ENCODE measurements at places on chromosomes 12 and 14. TPM values are rescaled to one million over a fixed set of nuclear protein-coding genes. Genes with fewer than 3 reads are reported as not detected.

- DNase-seq: no peak
Measured at GRCh38 chr12:131438881-131439280, 272.0 kb upstream of the SFSWAP start.

GRCh38 chr12:88142610-88142991, 494 bp downstream of the TMTC3 start:
- no peak for DNase-seq

DNA sequence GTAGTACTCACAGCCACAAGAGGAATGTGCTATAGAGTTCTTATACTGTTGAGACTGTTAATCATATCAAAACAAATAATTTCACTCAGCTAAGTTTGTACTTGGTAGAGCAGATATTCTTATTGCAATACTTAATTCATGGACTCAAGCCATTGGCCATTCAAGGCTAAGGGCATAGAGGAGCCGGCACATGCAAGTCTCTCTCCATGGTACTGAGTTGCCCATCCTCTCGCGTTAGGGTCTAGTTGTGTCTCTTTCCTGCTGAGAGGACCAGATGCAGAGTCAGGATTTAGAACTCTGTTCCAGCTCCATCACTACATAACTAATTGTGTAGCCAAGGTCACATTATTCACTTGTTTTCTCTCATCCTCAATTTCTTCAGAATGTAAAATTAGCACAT, 14.4 kb upstream of the TUNAR start:
- DNase-seq: no peak

GRCh38 chr14:68390741-68391140, 402.1 kb downstream of the ZFP36L1 start:
- DNase-seq: no peak

DNA sequence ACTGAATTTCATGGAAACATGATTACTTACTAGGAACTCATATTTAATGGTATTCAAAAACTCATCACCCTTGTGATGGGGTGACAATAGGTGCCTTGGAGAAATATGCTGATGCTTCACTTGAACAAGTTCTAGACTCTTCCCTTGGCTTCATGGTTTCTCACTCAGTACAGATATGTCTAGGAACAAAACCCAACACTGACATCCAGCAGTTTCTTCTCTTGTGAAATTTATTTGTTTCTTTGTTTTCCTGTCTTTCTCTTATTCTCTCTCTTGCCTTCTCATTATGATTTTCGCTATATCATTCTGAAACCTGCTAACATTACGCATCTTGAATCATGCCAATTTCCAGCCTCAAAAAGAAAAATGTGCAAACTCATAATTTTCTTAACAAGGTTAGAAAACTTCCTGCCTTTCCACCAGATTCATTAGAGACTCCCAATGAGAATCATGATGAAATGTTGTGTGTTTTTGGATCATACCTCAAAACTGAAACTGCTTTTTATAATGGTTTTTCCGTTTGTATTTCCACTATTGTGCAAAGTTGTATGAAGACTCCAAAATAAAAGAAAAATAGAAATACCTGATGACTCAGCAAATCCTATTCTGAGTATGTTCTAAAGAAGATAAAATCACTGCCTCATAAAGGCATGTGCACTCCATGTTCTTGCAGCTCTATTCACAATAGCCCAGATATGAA, 1021.5 kb downstream of the TMEM121 start:
- no peak for DNase-seq

DNA sequence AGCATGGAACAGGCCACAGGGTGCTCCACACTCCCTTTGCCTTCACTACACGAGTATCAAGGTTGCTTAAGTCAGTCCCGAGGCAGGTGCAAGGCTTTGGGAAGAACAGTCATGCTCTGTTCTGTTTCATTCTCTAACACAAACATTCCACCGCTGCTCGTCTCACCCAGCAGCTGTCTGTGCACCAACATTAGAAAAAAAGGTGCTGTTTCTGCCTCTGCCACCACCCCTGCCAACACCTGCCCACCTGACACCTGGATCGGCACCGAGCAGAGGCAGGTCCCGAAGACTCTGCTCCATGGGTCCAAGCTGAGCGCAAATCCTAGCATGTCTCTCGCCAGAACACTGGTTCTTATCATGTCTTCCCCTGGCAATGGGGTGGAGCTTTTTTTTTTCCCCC, 347.7 kb downstream of the TMEM132D start:
- DNase-seq: no peak

GRCh38 chr12:24072302-24072701, 122.8 kb upstream of the SOX5 start:
- DNase-seq: no peak

DNA sequence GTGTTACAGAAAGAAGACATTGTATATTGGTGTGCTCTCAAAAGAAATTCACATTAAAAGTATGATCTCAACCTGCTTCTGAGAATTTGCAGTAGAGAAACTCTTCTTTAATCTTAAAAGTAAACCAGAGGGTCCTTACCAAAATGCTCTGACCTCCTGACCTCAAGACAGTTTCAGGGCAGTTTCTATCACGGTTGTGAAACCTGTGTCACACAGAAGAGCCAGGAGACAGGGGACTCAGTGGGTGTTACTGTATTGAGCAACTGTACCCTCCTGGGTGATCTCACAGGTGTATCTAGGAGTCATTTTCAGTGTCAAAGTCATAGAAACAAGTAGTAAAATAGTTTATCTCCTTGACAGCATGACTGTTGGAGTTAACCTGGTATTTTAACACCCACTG, 178.0 kb downstream of the GRIP1 start:
- DNase-seq: no peak

DNA sequence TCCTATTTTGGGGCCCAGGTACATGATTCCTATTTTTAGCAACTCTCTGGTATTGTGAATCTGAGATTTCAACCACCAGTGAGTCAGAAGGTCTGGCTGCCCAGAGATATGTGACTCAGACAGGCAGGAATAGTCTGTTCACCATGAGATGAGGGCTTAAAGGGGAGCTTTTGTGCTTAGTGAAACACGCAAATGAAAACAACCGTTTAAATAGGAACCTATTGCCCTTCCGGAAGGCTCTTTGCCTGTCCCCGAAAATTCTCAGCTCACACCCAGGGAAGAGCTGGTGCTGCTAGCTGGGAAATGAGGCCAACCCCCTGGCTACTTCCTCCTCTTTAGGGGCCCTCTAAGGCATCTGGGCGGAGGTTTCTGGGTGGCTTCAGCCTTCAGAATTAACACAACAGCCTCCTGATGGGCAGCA, 283.6 kb downstream of the CACNA1C start:
- DNase-seq: peak; percentile 93

GRCh38 chr14:100641274-100641860, 54.1 kb upstream of the BEGAIN start:
- DNase-seq: no peak

GRCh38 chr14:100409003-100409360, 85.8 kb downstream of the SLC25A47 start:
- no peak for DNase-seq

DNA sequence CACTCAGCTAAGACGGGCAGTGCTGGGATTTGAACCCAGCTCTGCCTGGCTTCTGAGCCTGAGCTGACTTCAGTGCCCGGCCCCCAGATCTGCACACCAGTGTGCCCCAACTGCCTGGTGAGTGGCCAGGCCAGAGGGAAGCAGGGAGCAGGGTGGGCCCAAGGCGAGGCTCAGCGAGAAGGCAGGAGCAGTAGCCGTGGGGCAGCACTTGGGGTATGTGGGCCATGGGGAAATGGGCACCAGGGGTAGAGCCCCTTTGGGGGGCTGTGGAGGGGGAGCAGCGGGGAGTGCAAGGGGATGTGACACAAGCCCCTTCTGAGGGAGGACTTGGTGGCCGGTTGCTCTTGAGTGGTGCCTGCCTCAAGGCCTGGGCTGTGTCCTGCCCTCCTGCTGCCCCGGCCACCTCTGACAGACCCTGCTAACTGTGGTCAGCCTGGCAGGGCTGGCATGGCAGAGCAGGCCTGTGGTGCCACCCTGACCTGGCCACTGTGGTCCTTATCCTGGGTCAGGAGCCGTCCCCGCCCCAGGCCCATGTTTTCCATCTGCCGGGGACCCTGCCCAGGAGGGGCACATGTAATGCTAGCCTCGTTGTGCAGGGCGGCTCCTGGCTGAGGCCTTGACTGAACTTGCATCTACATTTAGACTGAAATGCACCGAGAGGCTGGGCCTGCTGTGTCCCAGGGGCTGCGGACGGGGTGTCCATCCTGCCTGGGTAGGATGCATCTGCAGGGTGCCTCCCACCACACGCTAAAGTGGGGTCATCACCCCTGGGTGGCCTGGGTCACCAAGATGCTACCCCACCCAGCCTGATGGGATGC, 90.5 kb downstream of the KIF26A start:
- no peak for DNase-seq

- no peak for DNase-seq
Measured at GRCh38 chr14:60973070-60973469, 7.8 kb downstream of the TRMT5 start.

- no peak for DNase-seq
Measured at GRCh38 chr14:46197856-46198255, 453.7 kb downstream of the RPL10L start.

GRCh38 chr12:3277306-3277943, 200.2 kb downstream of the TSPAN9 start:
- DNase-seq: no peak

DNA sequence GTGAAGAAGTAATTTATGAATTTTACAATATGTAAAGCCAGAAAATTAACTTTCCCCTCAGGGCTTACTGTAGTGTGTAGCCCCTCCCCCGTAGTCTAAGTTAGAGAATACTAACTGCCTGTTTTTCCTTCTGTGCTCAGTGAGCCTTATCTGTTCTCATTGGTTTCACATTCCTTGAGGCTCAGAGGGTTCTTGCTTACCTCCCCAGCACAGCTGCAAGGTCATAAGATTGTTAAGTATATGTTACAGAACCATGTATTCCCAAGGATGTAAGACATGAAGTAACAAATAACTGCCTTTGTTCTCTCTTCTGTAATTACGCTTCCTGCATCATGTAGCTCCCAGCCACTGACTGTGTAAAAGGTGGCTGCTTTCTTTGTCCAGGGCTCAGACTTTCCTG, 1351.1 kb downstream of the TMEM121 start:
- DNase-seq: no peak

- DNase-seq: no peak
Measured at GRCh38 chr12:8678661-8679111, 16.1 kb upstream of the MFAP5 start.

DNA sequence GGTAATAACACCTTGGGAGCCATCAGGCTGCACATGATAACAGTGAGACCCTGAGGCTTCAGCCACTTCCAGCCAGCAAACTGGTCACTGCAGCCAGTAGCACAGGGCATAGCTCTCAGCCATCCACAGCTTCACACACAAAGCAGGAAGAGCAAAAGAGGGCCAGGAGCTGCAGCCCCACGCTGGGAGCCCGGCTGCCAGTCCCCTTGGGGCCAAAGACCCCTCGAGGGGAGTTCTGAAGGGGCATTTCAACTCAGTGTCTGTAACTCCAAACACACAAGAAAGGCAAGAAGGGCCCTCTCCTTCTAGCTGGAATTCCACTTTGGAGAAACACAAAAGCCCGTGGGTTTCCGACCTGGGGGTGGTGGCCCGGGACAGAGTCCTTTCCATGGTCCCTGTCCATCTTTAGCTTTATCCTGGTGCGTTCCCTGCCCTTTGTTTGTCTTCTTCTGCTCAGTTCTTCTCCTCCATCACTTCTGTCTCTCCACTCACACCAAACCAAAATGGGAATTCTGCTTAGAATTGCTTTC, 151.8 kb upstream of the FKBP4 start:
- no peak for DNase-seq

GRCh38 chr12:6038160-6038559, 86.3 kb downstream of the VWF start:
- DNase-seq: peak; percentile 56

GRCh38 chr14:63705561-63706070, 22.2 kb downstream of the SGPP1 start:
- no peak for DNase-seq

DNA sequence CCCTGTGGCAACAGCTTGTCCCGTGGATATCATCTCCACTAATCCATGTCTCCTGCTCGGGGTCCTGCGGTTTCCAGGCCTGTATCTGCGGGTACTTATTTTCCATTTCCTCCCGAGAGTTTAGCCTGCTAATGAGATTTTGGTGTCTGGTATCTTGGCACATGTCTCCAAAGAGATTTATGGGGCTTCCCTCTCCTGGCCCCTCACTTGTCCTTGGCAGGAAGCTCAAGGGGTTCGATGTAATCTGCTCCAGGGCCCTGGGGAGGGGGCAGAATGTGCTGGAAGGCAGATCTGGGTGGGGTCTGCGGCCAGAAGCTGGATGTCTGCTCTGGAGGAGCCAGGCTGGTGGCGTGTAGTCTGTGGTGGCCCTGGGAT, 85.7 kb downstream of the KIF26A start:
- DNase-seq: no peak

GRCh38 chr12:92570056-92570753, 132.6 kb upstream of the PLEKHG7 start:
- peak; percentile 90 for DNase-seq

DNA sequence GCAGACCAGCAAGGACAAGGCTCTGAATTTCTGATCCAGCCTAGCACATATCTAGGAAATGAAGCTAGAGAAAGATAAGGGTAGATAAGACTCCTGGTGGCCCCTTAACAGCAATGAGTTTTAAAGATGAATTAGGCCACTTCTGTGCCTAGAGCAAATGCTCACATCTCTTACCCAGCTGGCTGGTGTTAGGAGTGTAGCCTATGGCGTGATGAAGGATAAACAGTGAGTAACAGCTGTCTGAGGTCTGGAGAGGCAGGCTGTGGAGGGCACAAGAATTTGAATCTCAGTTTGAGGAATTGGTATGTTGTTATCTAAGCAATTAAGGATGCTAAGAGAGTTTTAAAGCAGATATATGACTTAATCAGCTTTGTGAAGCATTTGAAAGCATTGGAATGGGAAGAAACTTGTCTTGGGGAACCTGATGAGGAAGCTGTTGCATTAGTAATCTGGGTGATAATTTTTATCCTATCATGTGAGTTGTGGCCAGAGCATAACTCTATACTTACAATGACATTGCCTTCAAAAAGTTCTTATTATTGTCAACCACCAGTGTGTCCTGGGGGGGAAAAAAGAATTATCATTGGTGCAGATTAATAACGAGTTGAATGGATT, 161.8 kb downstream of the SRGAP1 start:
- peak; percentile 86 for DNase-seq

- no peak for DNase-seq
Measured at GRCh38 chr14:61333087-61333486, 11.7 kb downstream of the PRKCH start.

- no peak for DNase-seq
Measured at GRCh38 chr12:19576506-19577280, 137.4 kb downstream of the AEBP2 start.

DNA sequence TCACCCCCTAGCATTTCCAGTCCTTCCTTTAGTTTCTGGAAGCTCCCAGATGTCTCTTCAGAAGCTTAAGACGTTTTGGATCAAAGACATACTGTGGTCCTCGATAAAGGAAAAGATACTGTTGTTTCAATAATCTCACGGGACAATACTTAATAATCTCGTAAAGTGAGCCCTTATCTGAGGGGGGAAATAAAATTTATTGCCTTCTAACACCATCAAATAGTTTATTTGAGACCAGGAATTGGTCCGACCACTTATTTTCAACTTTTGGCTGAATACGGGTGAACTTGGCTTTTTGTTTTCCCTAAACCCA, 640 bp upstream of the G2E3 start:
- no peak for DNase-seq

GRCh38 chr12:1373901-1374735, 220.3 kb downstream of the FBXL14 start:
- no peak for DNase-seq

GRCh38 chr12:107399046-107399445, 286.6 kb upstream of the PWP1 start:
- DNase-seq: no peak

The KCNC2 gene
- total RNA-seq: not detected

The RPS6KL1 gene
- 0.80 TPM for total RNA-seq

The NANOG gene
- not detected for total RNA-seq

The SMARCD1 gene
- 66.8 TPM for total RNA-seq

The GALNT9 gene
- 0.63 TPM for total RNA-seq

The CCDC38 gene
- total RNA-seq: not detected

The RDH16 gene
- not detected for total RNA-seq

The ITGB7 gene
- total RNA-seq: not detected
